ENCODE measurements at places on chromosomes 5 and 9.

DNA sequence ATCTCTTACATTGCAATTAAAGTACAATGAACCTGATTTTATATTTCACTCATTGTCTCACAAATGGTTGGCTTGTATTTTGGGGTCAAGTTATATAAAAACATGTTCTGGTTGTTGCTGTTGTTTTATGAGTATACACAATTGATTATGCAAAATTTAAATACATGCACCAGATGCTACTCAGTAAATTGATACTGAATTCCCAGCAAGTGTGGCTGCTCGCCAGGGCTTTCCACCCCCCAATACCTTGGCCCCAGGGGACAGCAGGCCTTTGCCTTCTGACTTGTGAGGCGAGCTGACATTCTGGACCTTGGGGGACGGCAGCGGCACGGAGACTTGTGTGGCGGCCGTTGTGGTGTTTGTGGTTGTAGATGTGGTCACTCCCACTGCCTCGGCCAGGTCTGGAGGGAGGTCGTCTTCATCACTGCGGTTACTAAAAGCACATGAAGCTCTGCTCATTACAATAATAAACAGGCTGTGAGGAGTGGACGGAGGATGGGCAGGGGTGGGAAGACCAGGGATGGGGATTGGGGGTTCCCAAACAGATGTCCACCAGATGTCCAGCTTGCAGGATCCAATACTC, 27.0 kb upstream of the FRRS1L start:
- peak; percentile 33 for DNase-seq

DNA sequence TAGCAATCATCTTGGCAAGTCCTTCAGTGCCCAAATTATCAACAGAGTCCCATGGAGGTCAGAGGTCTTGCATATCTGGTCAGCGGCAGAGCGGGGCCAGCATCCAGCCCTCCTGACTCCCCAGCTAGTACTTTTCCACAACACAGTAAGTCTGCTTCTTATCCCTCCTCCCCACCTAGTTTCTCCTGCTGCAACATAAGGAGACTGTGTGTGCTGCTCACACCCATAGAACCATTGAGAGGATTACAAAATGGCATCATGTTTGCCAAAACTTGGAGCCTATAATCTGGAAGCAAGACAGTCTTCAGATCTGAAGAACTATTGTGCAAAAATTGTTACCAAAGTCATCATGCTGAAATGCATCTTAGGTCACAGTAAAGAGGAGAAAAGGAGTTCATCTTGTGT, 125.8 kb upstream of the ZNF366 start:
- DNase-seq = no peak

DNA sequence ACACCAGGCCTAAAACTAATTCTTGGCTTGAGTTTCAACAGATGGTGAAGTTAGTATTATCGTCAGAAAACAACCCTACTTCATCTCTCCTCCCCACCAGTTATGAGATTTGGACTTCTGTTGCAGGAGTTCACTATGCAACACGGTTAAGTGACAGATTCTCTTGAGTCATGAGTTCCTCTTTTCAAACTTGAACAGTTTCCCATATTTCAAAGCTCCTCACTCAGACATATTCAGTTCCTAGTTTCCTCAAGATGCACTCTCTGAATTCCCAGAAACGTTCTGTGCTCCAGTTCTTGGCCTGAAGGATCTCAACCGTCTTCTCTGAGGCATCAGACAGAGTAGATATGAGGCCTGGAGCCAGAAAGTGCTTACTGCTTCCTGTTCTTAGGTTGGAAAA, 7.3 kb upstream of the PTGER4 start:
- DNase-seq = peak; percentile 80

GRCh38 chr9:95488954-95489353, 27.8 kb downstream of the PTCH1 start:
- DNase-seq = no peak

DNA sequence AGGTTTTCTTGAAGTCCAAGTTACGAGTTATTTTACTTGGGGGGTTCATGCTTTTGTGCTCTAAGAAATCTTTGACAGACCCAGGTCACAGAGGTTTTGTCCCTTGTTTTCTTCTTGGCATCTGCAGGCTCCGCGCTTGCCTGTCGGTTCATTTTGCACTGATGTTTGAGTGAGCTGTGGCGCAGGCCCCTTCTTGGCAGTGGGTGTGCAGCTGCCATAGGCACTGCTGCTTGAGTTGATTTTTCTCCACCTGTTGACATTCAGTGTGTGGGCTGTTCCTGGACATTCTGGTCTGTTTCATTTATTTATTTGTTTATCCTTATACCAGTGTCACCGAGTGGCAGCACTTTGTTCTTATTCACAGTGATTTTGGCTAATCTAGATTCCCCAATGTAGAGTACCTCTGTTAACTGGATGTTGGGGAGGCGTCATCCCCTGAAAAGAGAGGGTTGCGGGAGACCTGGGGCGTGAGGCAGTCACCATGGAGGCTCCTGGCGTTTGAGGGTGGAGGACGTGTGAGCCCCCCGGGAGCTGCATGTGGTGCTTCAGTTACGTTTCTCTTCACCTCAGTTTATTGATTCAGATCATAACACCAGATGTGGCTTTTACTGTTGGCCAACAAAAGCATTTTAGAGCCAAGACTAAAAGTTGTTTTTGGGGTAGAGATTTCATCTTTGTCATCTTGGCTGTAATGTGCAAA, 121.4 kb upstream of the CACNA1B start:
- no peak for DNase-seq

GRCh38 chr5:125236981-125237380, 490.5 kb upstream of the ZNF608 start:
- no peak for DNase-seq

GRCh38 chr5:31728039-31728438, 89.1 kb downstream of the PDZD2 start:
- DNase-seq = peak; percentile 5

DNA sequence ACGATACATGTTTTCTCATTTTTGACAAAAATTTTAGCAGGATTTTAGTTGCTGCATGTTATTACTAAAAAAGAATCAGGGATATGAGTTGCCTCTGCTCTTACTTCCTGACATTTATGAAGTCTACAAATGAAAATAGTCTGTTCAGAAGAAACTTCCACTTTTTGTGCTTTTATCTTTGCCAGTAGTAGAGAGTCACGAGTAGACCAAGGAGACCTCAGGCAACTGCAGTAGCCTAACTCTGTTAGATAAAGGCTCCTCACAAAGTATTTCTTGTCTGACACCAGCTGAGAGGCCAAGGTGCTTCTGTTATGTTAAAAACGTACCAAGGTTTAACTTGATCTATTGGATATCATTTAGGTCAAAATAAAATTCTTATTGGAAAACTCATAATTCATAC, 333.9 kb downstream of the NR2F1-AS1 start:
- DNase-seq = no peak

DNA sequence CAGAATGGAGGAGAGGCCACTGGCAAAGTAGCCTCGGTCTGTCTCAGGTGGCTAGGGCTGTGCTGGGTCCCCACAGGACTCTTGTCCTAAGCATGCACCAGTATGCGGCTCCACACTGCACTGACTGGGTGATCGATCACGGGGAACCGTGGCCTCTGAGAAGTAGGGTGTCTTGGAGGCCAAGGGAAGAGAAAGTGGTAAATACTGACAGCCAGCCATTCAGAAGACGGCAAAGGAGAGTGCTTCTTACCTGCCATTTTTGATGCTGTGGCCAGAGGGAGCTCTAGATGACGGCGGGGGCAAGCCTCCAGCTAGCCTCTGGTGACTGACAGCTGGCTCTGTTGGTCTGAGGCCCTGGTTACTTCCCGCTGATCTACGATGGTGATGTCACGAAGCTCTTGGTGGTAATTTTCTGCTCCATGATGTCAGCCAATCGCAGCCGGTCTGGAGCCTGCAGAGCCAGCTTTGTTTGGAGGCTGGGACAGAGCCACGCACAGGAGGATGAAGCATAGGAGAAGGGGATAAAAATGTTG, 40.4 kb upstream of the GADD45G start:
- peak; percentile 70 for DNase-seq

- no peak for DNase-seq
These were observed 47.7 kb downstream of the LHFPL2 start for GRCh38 chr5:78600687-78601414.

GRCh38 chr5:59537961-59538749, 355.4 kb downstream of the PDE4D start:
- DNase-seq = no peak

GRCh38 chr9:13429301-13430190, 150.1 kb upstream of the MPDZ start:
- no peak for DNase-seq

DNA sequence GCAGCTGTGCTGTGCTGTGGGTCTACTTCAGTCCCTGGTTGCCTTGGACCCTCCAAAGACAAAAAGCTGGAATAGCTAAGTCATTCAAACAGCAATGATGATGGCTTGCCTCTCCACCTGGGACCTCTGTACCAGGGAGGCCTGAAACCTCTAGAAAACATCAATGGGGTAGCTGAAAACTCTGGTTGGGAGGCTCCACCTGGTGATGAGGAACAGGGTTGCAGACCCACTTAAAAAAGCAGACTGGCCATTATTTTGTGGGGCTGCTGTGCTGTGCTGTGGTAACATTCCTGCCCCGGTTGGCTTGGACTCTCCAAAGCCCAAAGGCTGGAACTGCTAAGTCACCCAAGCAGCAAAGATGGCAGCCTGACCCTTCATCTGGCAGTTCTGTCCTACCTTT, 839.3 kb upstream of the ARRDC3 start:
- DNase-seq = no peak

DNA sequence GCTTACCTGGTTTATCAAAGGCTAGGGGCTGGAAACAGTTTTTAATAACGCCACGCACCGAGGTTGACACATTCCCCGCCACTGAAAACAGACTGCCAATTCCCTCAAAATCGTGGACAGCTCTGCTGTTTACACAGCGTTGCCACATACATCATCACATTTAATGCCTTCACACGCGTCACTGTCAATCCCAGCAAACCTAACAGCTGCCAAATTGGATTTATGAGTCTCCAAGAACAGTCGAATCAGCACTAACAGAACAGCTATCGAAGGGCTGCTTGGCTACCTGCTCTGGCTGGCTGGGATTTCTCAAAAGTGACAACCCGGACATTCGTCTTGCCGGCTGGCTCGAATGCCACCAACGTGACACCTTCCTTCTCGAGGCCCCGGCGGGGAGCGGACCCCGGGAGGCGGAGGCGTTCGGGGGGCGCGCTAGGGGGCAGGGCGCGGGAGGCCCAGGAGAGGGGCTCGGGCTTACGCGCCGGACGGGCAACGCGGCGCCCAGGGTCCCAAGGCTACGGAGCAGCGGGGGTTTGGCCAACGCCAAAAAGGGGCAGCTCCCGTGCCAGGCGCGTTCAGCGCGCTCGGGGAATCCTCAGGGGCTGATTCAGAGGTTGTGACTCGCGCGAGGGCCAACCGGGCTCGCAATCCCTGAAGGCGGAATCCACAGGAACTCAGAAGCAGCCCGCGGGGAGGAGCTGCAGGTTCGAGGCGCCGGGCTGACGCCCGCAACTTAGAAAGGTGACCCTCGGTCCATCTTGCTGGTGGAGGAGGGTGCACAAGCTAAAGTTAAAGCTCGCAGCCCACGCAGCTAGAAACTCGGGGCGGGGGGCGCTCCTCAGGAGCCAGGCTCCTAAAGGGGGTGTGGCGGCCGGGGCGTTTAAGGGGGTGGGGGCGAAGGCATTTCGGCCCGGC, 1.2 kb downstream of the CDC14B start:
- DNase-seq = peak; percentile 15

DNA sequence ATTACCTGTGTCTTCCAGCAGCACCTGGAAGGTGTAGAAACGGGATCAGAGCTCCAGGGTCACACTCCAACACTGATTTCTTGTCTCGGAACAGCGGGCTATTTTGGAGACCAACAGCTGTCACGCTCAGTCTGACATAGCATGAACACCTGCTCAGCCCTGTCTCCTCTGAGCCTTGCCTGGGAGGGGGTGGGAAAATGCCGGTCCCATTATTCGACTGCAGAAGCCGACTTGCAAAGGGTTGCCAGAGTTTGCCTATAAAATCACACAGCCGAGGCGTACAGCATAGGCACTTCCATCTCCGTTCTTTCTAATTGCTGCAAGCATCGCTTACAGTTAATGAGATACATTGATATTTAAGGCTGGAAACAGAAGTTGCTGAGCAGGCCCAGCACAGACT, 300.8 kb upstream of the MSX2 start:
- DNase-seq = no peak

DNA sequence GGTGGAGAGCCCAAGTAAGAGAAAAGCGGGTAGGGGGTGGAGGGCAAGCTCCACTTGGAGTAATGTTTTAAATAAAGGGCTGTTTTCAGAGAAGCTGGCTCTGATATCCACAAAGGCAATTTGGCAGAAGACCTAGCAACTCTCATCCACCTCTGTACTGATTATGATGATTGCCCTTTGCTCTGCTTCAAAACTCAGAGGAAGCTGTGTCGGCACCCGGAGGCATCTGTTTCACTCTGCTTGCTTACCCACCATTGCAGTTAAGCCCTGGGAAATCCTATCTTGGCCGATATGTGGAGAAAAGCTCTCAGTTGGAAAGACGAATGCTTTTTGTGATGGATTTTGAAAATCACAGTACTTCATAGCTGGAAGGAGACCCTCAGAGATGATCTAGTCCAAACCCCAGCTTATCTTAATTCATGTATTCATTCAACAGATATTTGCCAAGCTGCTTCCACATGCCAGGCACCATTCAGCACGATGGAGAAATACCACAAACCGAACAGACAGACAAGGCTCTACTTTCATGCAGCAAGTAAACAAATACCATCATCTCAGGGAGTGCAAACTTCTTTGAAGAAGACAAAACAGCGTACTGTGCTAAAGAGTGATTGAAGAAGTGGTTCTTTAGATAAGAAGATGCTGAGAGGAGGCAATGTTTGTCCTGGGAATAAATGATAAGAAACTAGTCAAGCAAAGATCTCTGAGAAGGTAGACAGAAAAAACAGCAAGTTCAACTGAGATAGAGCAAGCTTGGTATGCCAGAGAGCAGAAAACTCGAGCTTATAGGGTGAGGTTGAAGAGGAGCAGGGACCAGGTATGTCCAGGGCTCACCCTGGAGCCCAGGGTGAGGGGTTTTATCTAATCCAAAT, 140.4 kb upstream of the SPDL1 start:
- DNase-seq = no peak

DNA sequence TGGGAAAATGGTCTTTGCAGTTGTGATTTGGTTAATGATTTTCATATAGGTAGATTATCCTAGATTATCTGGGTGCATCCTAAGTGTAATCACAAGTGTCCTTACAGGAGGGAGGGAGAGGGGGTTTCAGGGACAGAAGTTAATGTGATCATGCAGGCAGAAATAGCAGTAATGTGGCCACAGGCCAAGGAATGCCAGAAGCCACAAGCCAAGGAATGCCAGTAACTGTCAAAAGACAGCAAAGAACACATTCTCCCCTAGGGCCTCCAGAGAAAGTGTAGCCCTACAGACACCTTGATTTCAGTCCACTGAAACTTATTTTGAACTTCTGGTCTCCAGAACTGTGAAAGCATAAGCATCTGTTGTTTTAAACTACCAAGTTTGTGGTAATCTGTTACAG, 2074.5 kb downstream of the MAT2B start:
- DNase-seq = no peak

GRCh38 chr5:178366998-178367735, 134.6 kb upstream of the PHYKPL start:
- no peak for DNase-seq
